HT1080 (cell line): ENCODE measurements at places on chromosomes 5 and 9.

- no peak for DNase-seq
Measured at GRCh38 chr9:98240475-98240874, 15.0 kb downstream of the TBC1D2 start.

DNA sequence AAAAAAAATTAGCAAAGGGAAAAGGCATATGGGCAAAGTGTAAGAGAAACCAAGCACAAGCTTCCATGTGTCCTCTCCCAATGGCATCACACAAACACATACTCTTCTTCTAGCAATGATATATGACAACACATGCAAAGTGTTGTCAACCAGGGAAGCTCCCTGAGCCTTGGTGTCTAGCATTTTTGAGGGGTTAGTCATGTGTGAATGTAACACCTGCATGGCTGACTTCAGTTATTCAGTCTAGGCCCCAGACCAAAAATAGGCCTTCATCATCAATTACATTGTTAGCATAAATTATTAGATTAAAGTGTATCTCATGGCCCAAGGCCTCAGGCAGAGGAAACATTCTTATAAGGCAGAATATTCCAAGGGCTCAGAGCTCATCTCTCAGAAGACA is 450.0 kb downstream of the TLE1 start:
- DNase-seq: no peak

GRCh38 chr5:113172231-113172826 is 195.7 kb downstream of the DCP2 start:
- DNase-seq: no peak

GRCh38 chr5:140574165-140574564 is 9.5 kb downstream of the SLC35A4 start:
- DNase-seq: no peak

DNA sequence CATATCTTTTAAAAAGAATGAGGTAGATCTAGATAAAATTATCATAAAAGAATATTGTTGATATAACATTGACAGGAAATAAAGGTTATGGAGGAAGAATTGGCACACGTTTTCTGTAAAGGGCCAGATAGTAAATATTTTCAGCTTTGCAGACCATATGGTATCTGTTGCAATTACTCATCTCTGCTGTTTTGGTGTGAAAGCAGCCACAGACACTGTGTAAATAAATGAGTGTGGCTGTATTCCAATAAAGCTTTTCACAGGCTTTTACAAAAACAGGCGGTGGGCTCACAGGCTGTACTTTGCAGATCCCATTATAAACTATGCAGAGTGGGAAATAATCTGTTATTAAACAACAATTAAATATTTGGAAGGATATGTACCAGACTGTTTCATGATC is 87.4 kb downstream of the SGCD start:
- no peak for DNase-seq
